H1 (cell line): ENCODE measurements at places on chromosomes 2 and 18. TPM values are rescaled to one million over a fixed set of nuclear protein-coding genes. Genes with fewer than 3 reads are reported as not detected.

Gene RNF181
- 97.2 and 99.5 TPM in 2 replicates for total RNA-seq

GRCh38 chr2:127069536-127069935 is 37.4 kb downstream of the BIN1 start:
- no peaks in the 10 kb centered on the region for H3K36me3 ChIP-seq
- DNase-seq: no peak
- H3K4me1 ChIP-seq: no peaks in the 10 kb centered on the region
- no peak overlapping the region for H3K4me3 ChIP-seq
- H3K27ac ChIP-seq: no peak overlapping the region

DNA sequence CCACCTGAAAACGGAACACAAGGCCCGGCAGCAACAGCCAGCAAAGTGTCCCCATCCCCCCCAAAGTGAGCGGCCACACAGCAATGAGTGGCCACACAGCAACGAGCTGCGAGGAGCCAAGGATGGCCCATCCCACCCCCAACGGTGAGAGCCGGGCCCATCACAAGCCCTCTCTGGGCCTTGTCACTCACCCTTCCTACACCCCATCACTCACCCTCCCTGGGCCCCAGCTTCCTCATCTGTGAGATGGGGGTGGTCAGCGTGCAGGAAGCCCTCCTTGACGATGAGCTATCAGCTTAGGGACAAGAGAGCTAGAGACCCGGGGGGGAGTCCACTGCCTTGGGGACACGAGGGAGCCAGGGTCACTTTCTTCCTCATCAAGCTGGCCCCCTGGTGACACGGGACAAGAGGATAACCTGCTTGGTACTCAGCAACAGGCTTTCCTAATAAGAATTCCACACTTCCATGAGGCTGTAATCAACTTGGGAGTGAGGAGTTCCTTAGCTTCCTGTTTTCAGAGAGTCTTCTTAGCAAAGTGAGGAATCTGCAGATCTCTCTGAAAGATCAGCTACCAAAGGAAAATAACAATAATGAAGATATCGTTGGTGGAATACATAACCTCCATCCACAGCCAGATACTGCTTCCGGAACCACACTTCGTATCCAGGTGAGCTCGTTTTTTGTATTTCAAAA is 92.8 kb downstream of the HDAC4 start:
- no peak overlapping the region for H3K4me3 ChIP-seq
- no peak overlapping the region; the same call in 1 of the 2 replicates for H3K27ac ChIP-seq
- H3K4me1 ChIP-seq: no peaks in the 10 kb centered on the region
- no peaks in the 10 kb centered on the region for H3K27me3 ChIP-seq
- no peak for DNase-seq
- H3K36me3 ChIP-seq: no peaks in the 10 kb centered on the region

Gene ABCG8
- total RNA-seq: not detected in 2 replicates

Gene MAP3K19
- total RNA-seq: not detected in 2 replicates

Gene COL3A1
- 0.07 TPM in 1 of 2 replicates, not detected in the other for total RNA-seq

Gene SCYGR4
- total RNA-seq: not detected in 2 replicates

- H3K36me3 ChIP-seq: peaks cover 9% of the 10 kb centered on the region
- no peak overlapping the region for H3K27ac ChIP-seq
- H3K4me3 ChIP-seq: no peak overlapping the region
- no peaks in the 10 kb centered on the region for H3K27me3 ChIP-seq
- no peaks in the 10 kb centered on the region for H3K4me1 ChIP-seq
These were observed 17.4 kb downstream of the NDC80 start for GRCh38 chr18:2588666-2589344.

- no peaks in the 10 kb centered on the region for H3K27me3 ChIP-seq
- DNase-seq: no peak
- no peaks in the 10 kb centered on the region for H3K36me3 ChIP-seq
- H3K4me1 ChIP-seq: no peaks in the 10 kb centered on the region
These were observed 207.2 kb upstream of the TCF4 start for GRCh38 chr18:55795101-55795669.

Gene HNMT
- 3.2 and 3.6 TPM in 2 replicates for total RNA-seq

DNA sequence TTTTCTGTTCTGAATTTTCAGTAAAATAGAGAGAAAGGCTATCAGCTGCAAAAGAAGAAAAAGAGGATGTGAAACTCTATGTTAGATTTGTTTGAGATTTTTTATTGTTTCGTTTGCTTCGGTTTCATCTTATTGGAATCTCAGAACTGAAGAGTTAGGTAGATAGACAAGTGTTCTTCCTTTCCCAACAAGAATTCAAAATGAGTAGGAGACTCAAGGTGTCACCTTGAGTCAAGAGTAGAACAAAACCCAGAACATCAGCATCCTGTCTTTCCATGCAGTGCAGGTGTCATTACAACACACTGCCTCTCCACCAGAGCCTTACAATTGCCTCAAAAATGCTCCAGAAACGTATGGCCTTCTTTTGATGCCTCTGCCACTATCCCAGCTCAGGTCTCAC is 21.1 kb downstream of the NBAS start:
- H3K27ac ChIP-seq: no peak overlapping the region
- H3K36me3 ChIP-seq: no peaks in the 10 kb centered on the region
- H3K27me3 ChIP-seq: no peaks in the 10 kb centered on the region
- H3K4me3 ChIP-seq: no peak overlapping the region
